Smooth muscle cell of the pulmonary artery (primary cell): ENCODE measurements at places on chromosomes 12 and 14. TPM values are rescaled to one million over a fixed set of nuclear protein-coding genes. Genes with fewer than 3 reads are reported as not detected.

Gene FAM181A
- total RNA-seq = not detected in 2 replicates

Gene SLC35F4
- total RNA-seq = not detected in 2 replicates

Gene KLRB1
- not detected in 2 replicates for total RNA-seq

Gene KERA
- total RNA-seq = not detected in 2 replicates

Gene RDH16
- total RNA-seq = 0.13 and 0.17 TPM in 2 replicates

Gene C12orf60
- total RNA-seq = 0.59 and 0.72 TPM in 2 replicates

Gene TAS2R9
- total RNA-seq = not detected in 2 replicates

Gene NFYB
- total RNA-seq = 20.3 and 26.7 TPM in 2 replicates

Gene HOXC5
- 0.33 and 0.39 TPM in 2 replicates for total RNA-seq

Gene KRT71
- not detected in 2 replicates for total RNA-seq

Gene ENDOU
- total RNA-seq = 0.40 and 0.52 TPM in 2 replicates

Gene CLEC2D
- 1.4 and 1.8 TPM in 2 replicates for total RNA-seq

Gene PZP
- total RNA-seq = not detected in 2 replicates

Gene PLA2G1B
- not detected in 2 replicates for total RNA-seq

Gene PLEKHD1
- total RNA-seq = under 0.01 and 0.07 TPM in 2 replicates

Gene PARP2
- 6.3 and 6.9 TPM in 2 replicates for total RNA-seq

Gene RAD51AP1
- 1.7 and 5.2 TPM in 2 replicates for total RNA-seq

Gene FGF6
- not detected in 2 replicates for total RNA-seq
